Activated naive CD4-positive, alpha-beta T cell treated with anti-CD3 and anti-CD28 coated beads for 36 hours (primary cell): ENCODE measurements at places on chromosomes 6 and 20.
A peak's percentile ranks its signal among the peaks of the same experiment; 100 is the strongest.

DNA sequence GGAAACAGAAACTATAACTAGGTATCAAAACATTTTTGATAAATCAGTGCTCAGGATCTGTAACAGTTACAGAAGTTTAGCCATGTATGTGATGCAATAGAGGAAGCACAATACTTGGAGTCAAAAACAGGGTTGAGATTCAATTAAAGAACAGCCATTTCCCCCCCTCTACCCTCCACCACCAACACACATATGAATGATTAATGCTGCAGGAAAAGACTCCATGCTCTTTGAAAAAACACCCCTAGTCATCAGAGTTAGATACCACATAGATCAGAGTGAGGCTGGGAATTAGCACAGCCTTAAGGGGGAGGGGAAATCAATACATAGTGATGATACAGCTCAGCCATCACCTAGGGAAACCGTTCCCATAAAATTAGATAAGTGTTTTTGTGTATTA lies 108.9 kb upstream of the EMILIN3 start:
- no peaks in the 10 kb centered on the region for H3K27me3 ChIP-seq
- peaks cover 21% of the 10 kb centered on the region for H3K36me3 ChIP-seq
- no peak overlapping the region for H3K4me3 ChIP-seq
- DNase-seq = no peak
- H3K27ac ChIP-seq = no peak overlapping the region

DNA sequence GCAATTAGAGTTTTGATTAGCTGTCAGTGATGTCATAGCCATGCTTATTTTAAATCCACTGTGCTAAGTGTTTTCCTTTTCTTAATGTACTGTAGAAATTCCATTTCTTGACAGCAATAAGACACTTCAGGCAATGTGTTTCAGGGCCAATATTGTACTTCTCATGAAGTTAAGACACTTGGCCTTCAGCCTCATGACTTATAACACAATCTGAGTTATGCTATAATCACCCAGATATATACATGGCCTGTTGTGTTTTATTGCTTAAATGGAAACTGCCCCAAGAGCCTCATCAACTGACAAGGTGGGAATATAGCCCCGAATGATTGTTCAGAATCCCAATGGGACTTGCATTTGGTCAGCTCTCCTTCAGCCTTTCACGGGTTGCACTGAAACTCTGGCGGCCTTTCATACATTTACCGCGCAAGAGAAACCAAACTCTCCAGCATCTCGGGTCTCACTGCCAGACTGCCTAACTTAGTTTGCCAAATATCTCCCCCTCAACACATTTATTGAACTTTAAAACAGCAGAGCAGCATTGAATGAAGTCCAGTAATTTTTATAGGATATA lies 44.2 kb upstream of the TBX18 start:
- H3K4me3 ChIP-seq = no peak overlapping the region
- peaks cover 4% of the 10 kb centered on the region for H3K27me3 ChIP-seq
- H3K27ac ChIP-seq = no peak overlapping the region
- DNase-seq = no peak

DNA sequence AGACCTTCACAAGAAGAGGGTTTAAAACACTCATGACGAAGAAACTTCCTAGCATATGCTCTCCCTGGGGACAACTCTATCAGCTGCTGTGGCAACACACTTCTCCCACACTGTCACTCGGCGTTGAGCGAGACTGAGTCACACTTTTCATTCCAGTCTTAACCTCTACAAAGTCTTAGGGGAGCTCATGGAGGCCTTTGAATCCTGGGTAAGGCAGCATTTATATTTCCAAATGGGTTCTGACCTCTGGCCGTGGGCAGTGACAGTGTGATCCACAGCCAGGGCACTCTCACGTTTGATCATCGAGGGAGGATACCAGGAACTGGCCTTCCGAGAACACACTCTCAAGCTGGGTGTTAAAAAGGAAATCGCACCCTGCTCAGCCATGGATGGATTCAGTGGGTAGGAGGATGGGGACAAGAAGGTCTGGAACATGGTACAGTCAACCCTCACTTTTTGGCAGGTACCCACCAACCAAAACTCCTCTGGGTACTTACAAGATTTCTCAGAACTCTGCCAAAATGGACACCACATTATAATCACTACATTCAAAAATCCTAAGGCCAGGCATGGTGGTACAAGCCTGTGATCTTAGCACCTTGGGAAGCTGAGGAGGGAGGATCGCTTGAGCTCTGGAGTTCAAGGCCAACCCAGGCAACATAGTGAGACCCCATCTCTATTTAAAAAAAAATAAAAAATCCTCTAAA lies 19.6 kb downstream of the RRBP1 start:
- DNase-seq = no peak
- peaks cover 34% of the 10 kb centered on the region for H3K4me1 ChIP-seq
- H3K27ac ChIP-seq = peak overlapping the region; percentile 47
- H3K27me3 ChIP-seq = no peaks in the 10 kb centered on the region
- H3K4me3 ChIP-seq = no peak overlapping the region

GRCh38 chr6:17724341-17724740 lies 17.6 kb upstream of the NUP153 start:
- H3K4me1 ChIP-seq = no peaks in the 10 kb centered on the region
- H3K27ac ChIP-seq = no peak overlapping the region
- no peaks in the 10 kb centered on the region for H3K27me3 ChIP-seq
- no peaks in the 10 kb centered on the region for H3K36me3 ChIP-seq
- DNase-seq = no peak

GRCh38 chr20:53852691-53853090 lies 217.7 kb downstream of the BCAS1 start:
- H3K27me3 ChIP-seq = no peaks in the 10 kb centered on the region
- H3K4me3 ChIP-seq = no peak overlapping the region
- H3K36me3 ChIP-seq = no peaks in the 10 kb centered on the region
- no peak for DNase-seq
- H3K27ac ChIP-seq = no peak overlapping the region

GRCh38 chr6:90393232-90393884 lies 96.7 kb upstream of the BACH2 start:
- H3K27ac ChIP-seq = peak overlapping the region; percentile 70
- DNase-seq = peak; percentile 92
- peaks cover 78% of the 10 kb centered on the region for H3K4me1 ChIP-seq

DNA sequence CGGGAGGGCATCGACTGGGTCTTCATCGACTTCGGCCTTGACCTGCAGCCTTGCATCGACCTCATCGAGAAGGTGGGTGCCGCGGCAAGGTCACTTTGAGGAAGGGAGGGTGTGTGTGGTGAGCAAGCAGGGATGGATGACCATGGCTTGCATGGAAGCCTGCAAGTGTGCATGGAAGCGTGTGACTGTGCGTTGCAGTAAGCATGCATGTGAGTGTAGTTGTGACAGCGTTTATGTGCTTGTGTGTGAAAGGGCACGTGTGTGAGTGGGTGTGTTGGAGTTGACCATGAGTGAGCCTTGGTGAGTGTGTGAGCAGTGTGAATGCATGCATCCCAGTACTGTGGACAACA lies 32.5 kb downstream of the MYH7B start:
- no peak overlapping the region for H3K27ac ChIP-seq
- H3K4me1 ChIP-seq = peaks cover 2% of the 10 kb centered on the region
- DNase-seq = no peak
- H3K27me3 ChIP-seq = no peaks in the 10 kb centered on the region

GRCh38 chr20:32445539-32446273 lies 87.6 kb downstream of the ASXL1 start:
- H3K27ac ChIP-seq = peak overlapping the region; percentile 67
- H3K4me3 ChIP-seq = no peak overlapping the region
- peaks cover 9% of the 10 kb centered on the region for H3K4me1 ChIP-seq
- DNase-seq = peak; percentile 21

DNA sequence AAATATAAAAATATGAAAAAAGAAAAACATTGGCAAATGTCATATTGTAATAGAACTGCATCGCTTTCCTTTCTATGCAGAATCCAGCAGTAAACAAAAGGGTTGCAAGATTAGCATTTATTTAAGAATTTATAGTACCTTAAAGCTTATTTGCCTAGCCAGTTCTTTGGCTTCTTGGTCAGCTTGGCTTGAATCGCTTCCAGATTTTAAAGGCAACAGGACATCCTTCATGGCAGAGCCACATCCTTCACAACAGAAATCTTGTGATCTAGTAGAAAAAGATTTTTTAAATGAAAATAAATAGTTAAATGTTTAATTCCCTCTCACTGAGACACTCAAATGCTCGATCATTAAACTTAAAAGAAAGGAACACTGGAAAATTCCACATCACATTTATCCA lies 17.4 kb downstream of the UBE2J1 start:
- DNase-seq = no peak
- H3K4me1 ChIP-seq = no peaks in the 10 kb centered on the region
- peaks cover 19% of the 10 kb centered on the region for H3K36me3 ChIP-seq
- no peak overlapping the region for H3K27ac ChIP-seq

DNA sequence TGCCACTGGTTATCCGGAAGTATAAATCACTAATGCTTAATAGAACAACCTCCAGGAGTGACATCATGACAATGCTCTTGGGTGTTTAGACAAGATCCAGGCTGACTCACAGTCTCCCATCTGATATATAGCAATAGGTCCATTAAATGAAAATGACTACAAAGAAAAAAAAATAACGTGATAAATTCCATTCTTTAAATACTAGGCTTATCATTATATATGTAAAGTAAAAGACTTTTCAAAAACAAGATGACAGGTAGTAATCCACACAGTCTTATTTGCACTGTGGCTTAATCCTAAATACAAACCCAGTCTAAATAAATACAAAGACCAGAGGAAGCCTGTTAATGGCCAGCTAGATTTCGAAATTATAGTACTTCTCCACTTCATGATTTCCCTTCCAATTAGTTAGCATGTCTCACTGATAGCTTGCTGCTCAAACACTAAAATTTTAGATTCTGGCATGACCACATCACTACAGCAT lies 149.1 kb upstream of the BEND3 start:
- no peak for DNase-seq
- H3K27ac ChIP-seq = no peak overlapping the region
- no peaks in the 10 kb centered on the region for H3K4me1 ChIP-seq
- H3K36me3 ChIP-seq = no peaks in the 10 kb centered on the region

- H3K36me3 ChIP-seq = no peaks in the 10 kb centered on the region
- DNase-seq = no peak
- no peak overlapping the region for H3K27ac ChIP-seq
- H3K4me3 ChIP-seq = no peak overlapping the region
- H3K4me1 ChIP-seq = no peaks in the 10 kb centered on the region
Observed at GRCh38 chr6:958488-958887, 265.5 kb upstream of the EXOC2 start.

DNA sequence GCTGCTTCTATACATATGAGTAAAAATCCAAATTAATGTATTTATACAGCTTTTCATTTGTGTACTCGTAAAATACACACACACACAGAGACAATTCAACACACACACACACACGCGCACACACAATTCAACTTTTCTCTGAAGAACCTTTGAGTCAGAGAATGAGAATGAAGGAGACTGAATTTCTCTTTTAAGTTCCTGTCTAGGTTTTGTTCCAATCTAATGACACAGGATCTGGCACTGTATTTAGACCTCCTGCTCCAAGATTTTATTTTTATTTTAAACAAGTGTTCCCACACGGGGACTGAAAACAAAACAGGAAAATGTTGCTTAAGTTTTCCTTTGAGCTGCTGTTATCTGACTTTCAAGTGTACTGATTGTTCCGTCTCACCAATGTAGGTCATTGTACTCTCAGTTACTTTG lies 250.8 kb downstream of the LAMA2 start:
- no peak overlapping the region for H3K4me3 ChIP-seq
- H3K4me1 ChIP-seq = no peaks in the 10 kb centered on the region
- DNase-seq = no peak
- H3K36me3 ChIP-seq = no peaks in the 10 kb centered on the region
- H3K27me3 ChIP-seq = peaks cover 1% of the 10 kb centered on the region

DNA sequence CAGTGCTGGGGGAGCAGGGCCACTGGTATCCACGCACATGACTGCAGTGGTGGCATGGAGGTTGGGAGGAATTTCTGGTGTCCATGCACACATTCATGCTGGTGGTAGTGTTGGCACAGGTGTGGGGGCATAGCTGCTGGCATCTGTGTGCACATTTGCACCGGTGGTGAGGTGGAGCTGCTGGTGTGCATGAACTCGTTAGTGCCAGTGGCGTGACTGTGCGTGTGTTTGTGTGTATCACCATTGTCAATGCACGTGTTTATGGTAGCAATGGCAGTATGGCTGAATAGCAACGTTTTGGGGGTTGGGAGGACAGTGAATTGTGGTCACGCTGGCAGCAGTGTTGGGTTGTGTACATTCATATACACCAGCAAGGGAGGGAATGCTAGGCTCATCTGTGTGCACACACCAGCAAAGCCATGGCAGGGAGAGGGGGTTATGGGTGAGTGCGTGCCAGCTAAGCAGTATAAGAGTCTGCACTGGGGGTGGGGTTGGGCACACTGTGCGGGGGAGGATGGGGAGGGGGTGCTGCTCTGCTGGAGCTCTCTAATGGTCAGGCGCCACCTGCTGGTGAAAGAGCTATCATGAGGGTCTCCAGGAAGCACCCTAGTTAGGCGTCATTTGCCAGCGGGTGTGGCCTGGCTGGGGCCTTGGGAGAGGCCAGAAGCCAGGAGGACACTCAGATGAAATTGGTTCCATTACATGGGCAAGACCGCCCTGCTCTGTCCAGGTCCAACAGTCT lies 626.1 kb upstream of the ID4 start:
- no peak overlapping the region for H3K27ac ChIP-seq
- H3K4me1 ChIP-seq = no peaks in the 10 kb centered on the region
- no peak overlapping the region for H3K4me3 ChIP-seq
- no peaks in the 10 kb centered on the region for H3K27me3 ChIP-seq
- H3K36me3 ChIP-seq = no peaks in the 10 kb centered on the region

DNA sequence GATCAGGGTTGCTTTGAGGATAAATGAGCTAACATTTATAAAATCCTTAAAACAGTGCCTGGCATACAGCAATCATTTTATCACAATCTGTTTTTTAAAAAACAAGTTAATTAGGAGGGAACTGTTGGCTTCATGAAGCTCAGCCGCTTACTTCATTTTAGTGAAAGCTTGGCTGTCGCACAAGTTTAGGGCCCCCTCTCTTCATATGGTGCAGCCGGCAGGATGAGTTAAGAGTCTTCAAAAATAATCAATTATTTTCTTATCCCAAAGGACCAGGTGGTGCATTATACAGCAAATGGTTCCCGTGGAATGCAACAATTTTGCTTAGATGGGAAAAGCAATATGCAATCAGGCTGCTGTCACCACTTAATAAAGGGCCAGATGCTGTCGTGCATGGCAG lies 57.4 kb upstream of the PROKR2 start:
- no peaks in the 10 kb centered on the region for H3K4me1 ChIP-seq
- H3K4me3 ChIP-seq = no peak overlapping the region
- H3K27ac ChIP-seq = no peak overlapping the region
